ENCODE measurements at places on chromosomes 11 and 22. TPM values are rescaled to one million over a fixed set of nuclear protein-coding genes. Genes with fewer than 3 reads are reported as not detected.

GRCh38 chr11:120817158-120817557 is 206.7 kb upstream of the TBCEL start:
- H3K36me3 ChIP-seq, result no peaks in the 10 kb centered on the region
- no peaks in the 10 kb centered on the region for H3K27me3 ChIP-seq
- no peak for DNase-seq

The MIOX gene
- not detected for total RNA-seq

DNA sequence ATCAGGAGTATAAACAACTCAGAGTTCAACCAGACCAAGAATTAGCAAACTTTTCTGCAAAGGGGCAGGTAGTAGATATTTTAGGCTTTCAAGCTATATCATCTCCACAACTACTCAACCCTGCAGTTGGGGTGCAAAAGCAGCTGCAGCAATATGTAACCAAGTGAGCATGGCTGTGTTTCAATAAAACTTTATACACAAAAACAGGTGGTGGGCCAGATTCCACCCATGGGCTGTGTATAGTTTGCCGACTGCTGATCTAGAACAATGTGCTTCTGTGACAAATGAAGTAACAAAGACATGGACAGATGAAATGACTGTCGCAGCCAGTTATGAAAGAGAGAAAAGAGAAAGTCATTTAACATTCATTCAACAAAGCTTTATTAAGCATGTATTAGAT is 77.1 kb upstream of the DRD2 start:
- no peak overlapping the region for H3K4me3 ChIP-seq
- H3K27ac ChIP-seq, result no peak overlapping the region
- H3K27me3 ChIP-seq, result peaks cover 4% of the 10 kb centered on the region
- DNase-seq, result no peak

DNA sequence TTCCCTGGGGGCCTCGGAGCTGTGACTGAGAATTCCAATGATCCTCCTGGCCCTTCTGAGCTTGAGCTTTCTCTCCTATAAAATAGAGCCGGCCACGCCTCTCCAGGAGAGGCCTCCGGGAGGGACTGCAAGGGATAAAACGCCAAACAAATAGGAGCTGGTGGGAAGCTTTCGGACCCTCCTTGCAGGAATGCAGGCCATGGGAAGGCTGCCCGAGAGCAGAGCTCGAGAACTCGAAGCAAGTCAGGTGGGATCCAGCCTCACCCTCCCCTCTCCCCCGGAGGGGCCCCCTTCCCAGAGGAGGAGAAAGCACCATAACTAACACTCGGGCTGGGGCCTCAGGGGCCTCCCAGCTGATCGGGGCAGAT is 34.6 kb downstream of the FLRT1 start:
- H3K27ac ChIP-seq, result no peak overlapping the region
- no peaks in the 10 kb centered on the region for H3K36me3 ChIP-seq
- no peaks in the 10 kb centered on the region for H3K4me1 ChIP-seq
- H3K27me3 ChIP-seq, result no peaks in the 10 kb centered on the region
- no peak overlapping the region for H3K4me3 ChIP-seq

The CDKN1C gene
- 39.5 TPM for total RNA-seq

The OR52I2 gene
- total RNA-seq, result not detected

DNA sequence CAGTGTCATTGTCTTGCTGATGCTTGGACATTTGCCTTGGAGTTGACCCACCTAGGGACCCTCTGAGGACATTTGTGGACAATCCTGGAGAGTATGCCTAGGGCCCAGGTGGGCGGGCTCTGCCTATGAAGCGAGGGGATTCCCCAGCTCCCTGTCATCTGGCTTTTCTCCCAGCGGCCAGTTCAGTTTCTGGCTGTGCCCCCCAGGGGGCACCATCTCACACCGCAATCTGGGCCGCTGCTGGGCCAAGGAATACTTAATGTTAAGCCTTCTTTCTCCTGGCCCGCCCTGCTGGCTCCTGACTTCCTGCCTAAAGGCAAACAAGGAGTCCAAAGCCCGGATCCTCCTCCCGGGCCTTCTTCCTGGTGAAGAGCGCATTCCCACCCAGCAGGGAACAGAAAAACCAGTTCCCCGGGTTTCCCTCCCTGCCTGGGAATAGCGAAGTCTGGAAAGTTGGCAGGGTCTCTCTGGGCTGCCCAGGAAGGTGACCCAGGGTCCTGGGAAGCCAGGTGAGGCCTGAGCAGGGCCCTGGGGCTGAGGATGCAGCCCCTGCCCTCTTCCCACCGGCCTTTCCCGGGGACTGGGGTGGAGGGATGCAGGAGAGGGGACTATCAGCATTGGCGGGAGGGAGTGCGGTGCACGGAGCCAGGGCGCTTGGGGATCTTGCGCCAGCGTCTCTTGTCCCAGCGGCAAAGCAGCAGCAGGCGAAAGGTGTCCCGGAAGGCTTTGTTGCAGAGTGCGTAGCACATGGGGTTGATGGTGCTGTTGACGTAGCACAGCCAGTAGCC is 11.9 kb downstream of the CHRM1 start:
- H3K27ac ChIP-seq, result peak overlapping the region; percentile 78
- DNase-seq, result peak; percentile 82
- H3K27me3 ChIP-seq, result no peaks in the 10 kb centered on the region
- peaks cover 49% of the 10 kb centered on the region for H3K4me1 ChIP-seq
- H3K4me3 ChIP-seq, result peak overlapping the region; percentile 35
- no peaks in the 10 kb centered on the region for H3K36me3 ChIP-seq

The MISFA gene
- total RNA-seq, result 3.3 TPM

The TMPRSS4 gene
- 7.9 TPM for total RNA-seq

DNA sequence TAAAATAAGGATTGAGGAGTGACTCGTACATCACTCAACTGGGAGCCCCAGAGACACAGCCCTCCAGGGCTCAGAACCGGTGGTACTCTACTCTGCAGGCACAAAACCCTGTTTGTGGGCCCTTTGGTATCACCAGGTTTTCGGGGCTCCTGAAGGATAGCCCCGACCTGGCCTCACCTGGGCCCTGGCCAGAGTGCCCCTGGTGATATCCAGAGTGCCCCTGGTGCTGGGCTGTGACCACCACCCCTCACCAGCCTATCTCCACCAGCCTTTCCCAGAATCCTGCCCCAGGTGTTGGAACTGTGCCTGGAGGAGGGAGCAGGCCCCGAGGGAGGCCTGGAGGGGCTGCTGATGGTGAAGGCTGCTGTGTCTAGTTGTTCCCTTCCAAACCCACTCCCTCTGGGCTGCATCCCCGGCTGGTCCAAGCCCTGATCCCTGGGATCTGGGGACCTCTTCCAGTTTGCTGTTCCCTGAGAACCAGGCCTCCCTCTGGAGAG is 2.2 kb upstream of the GGT5 start:
- H3K4me3 ChIP-seq, result no peak overlapping the region
- H3K27me3 ChIP-seq, result no peaks in the 10 kb centered on the region
- H3K36me3 ChIP-seq, result no peaks in the 10 kb centered on the region
- H3K27ac ChIP-seq, result peak overlapping the region; percentile 89

DNA sequence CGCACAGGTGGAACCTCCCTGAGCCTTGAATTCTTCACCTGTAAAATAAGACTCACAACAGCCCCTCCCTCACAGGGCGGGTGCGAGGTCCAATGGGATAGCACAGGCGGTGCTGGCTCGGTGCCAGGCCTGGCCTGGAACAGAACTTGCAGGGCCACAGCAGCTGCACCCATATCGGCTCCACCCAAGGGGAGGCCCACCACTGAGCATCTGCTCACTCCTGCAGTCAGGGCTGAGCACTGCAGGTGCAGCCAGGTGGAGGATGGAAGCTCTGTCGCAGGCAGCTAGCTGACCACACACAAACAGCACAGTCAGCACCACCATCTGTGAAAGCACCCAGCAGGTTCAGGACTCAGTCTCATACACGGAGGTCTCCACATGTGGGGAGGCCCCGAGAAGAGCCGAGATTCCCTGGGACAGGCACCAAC is 19.6 kb downstream of the VPS37C start:
- H3K36me3 ChIP-seq, result peaks cover 17% of the 10 kb centered on the region
- no peaks in the 10 kb centered on the region for H3K27me3 ChIP-seq
- H3K4me1 ChIP-seq, result peaks cover 43% of the 10 kb centered on the region

The SLC6A5 gene
- not detected for total RNA-seq
